Activated B cell treated with CpG ODN at 0.5 μM for 24 hours (primary cell): ENCODE measurements at places on chromosomes 13 and 19. TPM values are rescaled to one million over a fixed set of nuclear protein-coding genes. Genes with fewer than 3 reads are reported as not detected.

GRCh38 chr19:30649934-30650614 lies 277.9 kb downstream of the ZNF536 start:
- DNase-seq, result no peak
- H3K4me1 ChIP-seq, result no peaks in the 10 kb centered on the region
- no peak overlapping the region for H3K27ac ChIP-seq
- no peaks in the 10 kb centered on the region for H3K36me3 ChIP-seq

GRCh38 chr19:45130888-45131615 lies 29.7 kb downstream of the NKPD1 start:
- no peak overlapping the region for H3K27ac ChIP-seq
- peaks cover 38% of the 10 kb centered on the region for H3K4me1 ChIP-seq
- peaks cover 7% of the 10 kb centered on the region for H3K36me3 ChIP-seq
- DNase-seq, result no peak

LILRA5 gene
- total RNA-seq, result 1.3 and 1.9 TPM in 2 replicates

TMC4 gene
- not detected in 2 replicates for total RNA-seq
